ENCODE measurements at places on chromosomes 1 and 21. TPM values are rescaled to one million over a fixed set of nuclear protein-coding genes. Genes with fewer than 3 reads are reported as not detected.

Gene CCDC27
- not detected for total RNA-seq

Gene PYHIN1
- 0.25 TPM for total RNA-seq

Gene ADAM30
- total RNA-seq: not detected

Gene PGLYRP4
- not detected for total RNA-seq

Gene RPRD2
- total RNA-seq: 20.7 TPM

Gene TIE1
- 9.6 TPM for total RNA-seq

Gene KIF26B
- 19.7 TPM for total RNA-seq

Gene PAPPA2
- total RNA-seq: 5.2 TPM

Gene FAM163A
- total RNA-seq: 0.25 TPM

Gene SPATA45
- total RNA-seq: 0.49 TPM

Gene AQP10
- not detected for total RNA-seq

Gene DCDC2B
- not detected for total RNA-seq

Gene MROH9
- total RNA-seq: not detected

Gene LRRC38
- under 0.01 TPM for total RNA-seq

Gene EFCAB14
- 20.9 TPM for total RNA-seq

Gene G0S2
- total RNA-seq: 2.5 TPM

Gene RASAL2
- 28.8 TPM for total RNA-seq

Gene LRP8
- 77.2 TPM for total RNA-seq

Gene LCE1B
- not detected for total RNA-seq

Gene LORICRIN
- total RNA-seq: 0.25 TPM

Gene PODN
- total RNA-seq: 1.5 TPM

Gene PRAMEF8
- not detected for total RNA-seq

Gene FAM3B
- not detected for total RNA-seq
